ENCODE measurements at places on chromosomes 3 and 15.

- no peak for DNase-seq
Measured at GRCh38 chr15:56523521-56523920, 58.6 kb upstream of the MNS1 start.

DNA sequence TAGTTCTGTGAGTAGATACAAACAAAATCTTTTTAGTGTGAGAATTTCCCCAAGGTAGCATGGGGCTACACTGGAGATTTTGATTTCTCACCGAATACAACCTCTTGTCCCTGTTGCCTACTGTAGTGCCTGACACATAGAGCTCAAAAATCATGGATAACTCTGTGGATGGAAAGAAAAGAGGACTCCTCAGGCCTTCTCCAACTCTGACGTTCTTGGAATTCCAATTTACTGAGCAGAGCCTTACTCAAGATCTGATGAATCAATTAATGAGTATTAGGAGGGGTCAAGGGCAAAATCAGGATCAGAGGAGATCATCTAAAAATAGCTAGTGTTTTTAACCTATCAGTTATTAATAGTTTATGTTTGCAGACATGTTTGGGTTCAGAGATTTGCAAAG lies 46.7 kb upstream of the PYDC2 start:
- DNase-seq, result no peak

GRCh38 chr3:72481542-72481941 lies 366.7 kb downstream of the SHQ1 start:
- DNase-seq, result no peak

GRCh38 chr3:52857864-52858263 lies 23.0 kb upstream of the MUSTN1 start:
- DNase-seq, result no peak

- DNase-seq, result no peak
Measured at GRCh38 chr3:59262076-59262498, 212.3 kb upstream of the CFAP20DC start.

- no peak for DNase-seq
Measured at GRCh38 chr3:194332858-194333211, 18.3 kb downstream of the CPN2 start.

DNA sequence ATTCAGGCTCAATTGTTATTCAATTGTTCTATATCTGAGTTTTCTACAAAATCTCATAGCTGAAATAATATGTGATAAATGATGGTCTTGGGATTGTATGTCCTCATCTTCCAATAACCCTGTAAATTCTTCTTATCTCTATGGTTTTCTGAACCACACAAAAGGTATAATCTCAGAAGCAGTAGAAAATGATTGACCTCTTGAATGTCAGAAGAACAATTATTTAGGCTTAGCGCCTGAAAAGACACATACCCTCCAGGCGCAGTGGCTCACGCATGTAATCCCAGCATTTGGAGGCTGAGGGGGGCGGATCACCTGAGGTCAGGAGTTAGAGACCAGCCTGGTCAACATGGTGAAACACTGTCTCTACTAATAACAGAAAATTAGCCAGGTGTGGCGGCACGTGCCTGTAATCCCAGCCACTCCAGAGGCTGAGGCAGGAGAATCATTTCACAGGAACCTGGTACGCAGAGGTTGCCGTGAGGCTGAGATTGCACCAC lies 288.0 kb upstream of the TBC1D5 start:
- no peak for DNase-seq

GRCh38 chr3:51328206-51328605 lies 56.9 kb upstream of the MANF start:
- no peak for DNase-seq

GRCh38 chr3:71271596-71271995 lies 311.9 kb downstream of the FOXP1 start:
- DNase-seq, result no peak

- DNase-seq, result no peak
Measured at GRCh38 chr3:147381596-147381995, 24.7 kb downstream of the ZIC4 start.

Measured in stimulated activated CD8-positive, alpha-beta memory T cell treated with anti-CD3 and anti-CD28 coated beads, Interleukin-4, amount 100 ng/mL, for 4 hours (primary cell).